ENCODE measurements at places on chromosomes 5 and 9.

GRCh38 chr5:32329395-32329834 is 16.7 kb upstream of the MTMR12 start:
- DNase-seq, result peak; percentile 54

DNA sequence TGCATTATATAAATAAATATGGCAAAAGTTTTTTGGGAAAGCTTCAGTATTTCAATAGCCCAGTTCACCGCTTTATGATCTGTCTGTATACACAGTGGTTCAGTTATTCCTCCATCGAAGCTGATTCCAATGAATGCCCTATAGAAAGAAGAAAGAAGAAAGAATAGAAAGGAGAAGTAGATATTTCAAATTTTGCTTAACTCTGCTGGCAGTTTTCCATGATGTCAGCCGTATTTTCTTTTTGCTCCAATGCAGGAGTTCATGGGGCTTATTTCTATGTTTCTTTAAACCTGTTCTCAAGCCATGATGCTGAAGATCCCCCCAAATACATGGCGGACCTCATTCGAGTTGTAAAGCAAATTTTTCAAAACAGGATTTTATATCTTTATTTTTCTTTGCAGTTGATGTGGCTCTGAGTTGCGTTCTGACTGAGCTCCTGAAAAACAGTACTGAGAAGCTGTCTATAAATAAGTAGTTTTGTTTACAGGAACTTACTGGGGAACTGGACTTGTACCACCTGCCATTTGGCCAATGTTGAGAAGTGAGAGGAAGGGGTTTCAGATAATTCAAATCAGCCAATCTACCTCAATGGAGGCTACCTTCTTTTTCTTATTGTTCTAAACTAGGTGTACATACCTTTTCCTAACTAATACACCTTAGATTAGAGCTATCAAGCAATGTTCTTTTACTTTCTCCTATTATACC is 418.5 kb upstream of the MEF2C start:
- DNase-seq, result no peak

- no peak for DNase-seq
Observed at GRCh38 chr9:18746631-18747030, 272.7 kb downstream of the ADAMTSL1 start.

GRCh38 chr5:147484708-147485020 is 25.2 kb downstream of the DPYSL3 start:
- no peak for DNase-seq

All from CD4-positive, alpha-beta T cell treated with Interleukin-1 beta for 1 hour (primary cell).